ENCODE measurements at places on chromosomes 16 and 17. TPM values are rescaled to one million over a fixed set of nuclear protein-coding genes. Genes with fewer than 3 reads are reported as not detected.

DNA sequence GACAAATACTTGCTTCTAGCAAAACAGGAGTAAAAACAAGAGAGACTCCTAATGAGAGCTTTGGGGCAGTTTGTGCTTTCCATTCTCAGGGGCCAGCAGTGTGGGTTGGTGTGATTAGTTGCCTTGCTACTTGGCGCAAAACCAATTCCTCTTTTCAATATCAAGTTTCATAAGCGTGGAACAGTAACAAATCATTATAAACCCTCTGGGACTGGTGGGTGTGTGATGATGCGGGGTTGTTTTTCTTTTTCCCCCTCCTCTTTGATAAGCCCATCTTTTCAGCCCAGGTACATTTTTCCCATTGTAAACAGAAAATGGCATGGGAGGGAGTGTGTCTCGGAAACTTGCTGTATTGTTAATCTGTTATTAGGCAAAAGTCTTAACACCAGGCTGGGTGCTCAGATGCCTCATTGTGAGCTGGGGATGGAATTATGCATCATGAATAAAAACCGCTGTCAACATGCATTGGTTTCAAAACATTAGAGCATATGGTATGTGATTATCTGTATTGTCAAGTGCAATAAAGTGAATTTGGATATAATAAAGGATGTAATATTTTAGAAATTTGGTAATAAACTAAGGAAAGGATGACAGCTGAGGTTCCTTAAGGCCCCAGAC is 166.4 kb downstream of the CCDC182 start:
- no peak overlapping the region for H3K4me3 ChIP-seq
- H3K27me3 ChIP-seq = peaks cover 1% of the 10 kb centered on the region
- no peak overlapping the region for H3K27ac ChIP-seq
- no peak for DNase-seq

The CA7 gene
- 0.39 TPM for total RNA-seq

GRCh38 chr17:67503739-67504138 is 126.7 kb downstream of the PITPNC1 start:
- no peak overlapping the region for H3K4me3 ChIP-seq
- no peak overlapping the region for H3K27ac ChIP-seq
- H3K4me1 ChIP-seq = peaks cover 18% of the 10 kb centered on the region
- peaks cover 6% of the 10 kb centered on the region for H3K36me3 ChIP-seq
- DNase-seq = no peak

- H3K4me3 ChIP-seq = no peak overlapping the region
- H3K4me1 ChIP-seq = peaks cover 17% of the 10 kb centered on the region
- no peaks in the 10 kb centered on the region for H3K27me3 ChIP-seq
- no peak for DNase-seq
These were observed 18.6 kb downstream of the FLOT2 start for GRCh38 chr17:28878981-28879380.
